ENCODE measurements at places on chromosomes 6 and 20. TPM values are rescaled to one million over a fixed set of nuclear protein-coding genes. Genes with fewer than 3 reads are reported as not detected.
A peak's percentile ranks its signal among the peaks of the same experiment; 100 is the strongest.

GRCh38 chr6:139485742-139486475 lies 111.5 kb upstream of the CITED2 start:
- DNase-seq, result no peak

DNA sequence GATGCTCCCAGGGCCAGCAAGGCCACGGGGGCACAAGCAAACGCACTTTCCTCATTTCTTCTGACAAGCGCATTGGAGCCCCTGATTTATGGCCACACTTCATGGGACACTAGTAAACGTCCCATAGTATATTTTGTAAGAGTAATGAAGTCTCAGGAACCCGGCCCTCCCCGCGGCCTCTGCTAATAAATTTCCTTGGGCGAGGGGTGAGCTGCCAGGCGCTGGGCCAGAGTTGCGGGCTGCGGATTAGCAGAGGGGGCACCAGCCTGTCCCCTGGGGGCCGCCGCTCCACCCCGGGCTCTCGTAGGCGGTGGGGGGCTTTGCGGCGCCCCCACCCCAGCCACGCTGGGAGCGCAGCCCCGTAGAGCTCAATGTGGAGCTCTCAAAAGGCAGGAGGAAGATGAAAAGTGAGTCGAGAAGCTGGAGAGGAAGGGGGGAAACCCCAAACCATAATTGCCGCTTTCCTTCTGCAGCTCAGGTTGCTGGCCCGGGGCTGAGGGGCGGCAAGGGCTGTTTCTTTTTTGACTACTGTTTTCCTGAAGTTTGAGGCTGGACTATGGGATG lies 173.6 kb downstream of the CDC5L start:
- DNase-seq, result no peak

- DNase-seq, result no peak
These were observed 180.4 kb upstream of the RIN2 start for GRCh38 chr20:19577692-19578091.

DNA sequence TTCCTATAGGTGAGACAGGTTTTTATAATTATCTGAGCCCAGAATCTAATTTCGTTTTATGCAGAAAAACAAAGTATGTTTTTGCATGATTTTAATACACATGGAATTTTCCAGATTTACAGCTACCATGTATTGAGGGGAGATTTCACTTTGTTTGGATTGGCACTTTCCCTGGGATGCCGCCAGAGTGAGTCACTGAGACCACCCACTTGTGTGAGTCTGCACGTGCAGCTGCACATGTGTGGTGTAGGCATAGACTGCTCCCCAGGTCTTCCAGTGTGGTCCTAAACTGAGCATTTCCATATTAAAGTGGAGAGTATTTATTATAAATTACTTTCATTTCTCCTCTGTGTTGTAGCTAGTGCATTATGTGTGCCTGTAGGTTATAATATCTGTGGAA lies 186.8 kb downstream of the UBE3D start:
- no peak for DNase-seq

DNA sequence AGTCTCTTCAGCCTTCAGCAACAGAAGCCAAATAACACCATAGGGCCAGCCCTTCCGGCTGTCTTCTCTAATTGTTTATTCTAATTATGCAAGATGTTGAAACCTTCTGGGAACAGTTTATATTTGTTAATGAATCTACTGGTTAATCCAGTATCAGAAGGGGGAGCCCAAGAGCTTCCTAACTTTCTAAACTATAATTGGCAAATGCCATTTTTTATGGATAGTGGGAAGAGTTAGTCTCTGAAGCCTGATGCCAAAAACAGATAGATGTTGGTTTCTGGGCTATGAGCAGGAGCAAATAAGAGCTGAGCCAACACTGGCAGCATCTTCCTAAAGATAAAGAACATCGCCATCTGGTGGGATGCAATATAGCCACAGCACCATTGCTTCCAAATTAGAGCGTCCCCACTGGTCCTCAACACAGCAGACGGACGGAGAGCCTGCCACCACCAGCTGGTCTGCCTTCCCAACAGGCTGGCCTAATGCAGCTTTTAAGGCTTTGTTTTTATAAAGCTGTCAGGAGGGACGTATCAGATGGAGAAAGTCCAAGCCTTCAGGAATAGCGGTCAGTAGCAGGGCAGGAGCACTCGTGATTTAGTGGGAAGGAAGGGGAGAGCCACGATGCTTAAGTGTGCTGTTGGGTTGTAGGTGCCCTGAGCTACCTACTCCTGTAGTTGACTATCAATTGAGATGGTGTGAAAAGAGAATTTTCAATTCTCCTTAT lies 118.8 kb downstream of the RALGAPA2 start:
- DNase-seq, result peak; percentile 42

EPB41L2 gene
- total RNA-seq, result 314 TPM

ISM1 gene
- total RNA-seq, result 23.8 TPM

SEL1L2 gene
- not detected for total RNA-seq

All from endothelial cell (in vitro differentiated cells).